ENCODE measurements at places on chromosomes 1 and 21. TPM values are rescaled to one million over a fixed set of nuclear protein-coding genes. Genes with fewer than 3 reads are reported as not detected.

RXRG gene
- total RNA-seq = not detected

APOBEC4 gene
- total RNA-seq = not detected

FOXD2 gene
- total RNA-seq = 0.29 TPM

CRNN gene
- total RNA-seq = not detected

SLC16A4 gene
- total RNA-seq = 37.5 TPM

NAXE gene
- 76.2 TPM for total RNA-seq

PLA2G4A gene
- total RNA-seq = 4.0 TPM

RIPK4 gene
- not detected for total RNA-seq

TATDN3 gene
- total RNA-seq = 17.4 TPM

ADAM30 gene
- not detected for total RNA-seq

LCE2B gene
- not detected for total RNA-seq

CDA gene
- total RNA-seq = 31.5 TPM

CSMD2 gene
- under 0.01 TPM for total RNA-seq

CYP2J2 gene
- total RNA-seq = 0.18 TPM

SLAMF9 gene
- not detected for total RNA-seq

NCAM2 gene
- 1.2 TPM for total RNA-seq

CELA2B gene
- not detected for total RNA-seq

GPR37L1 gene
- total RNA-seq = not detected

VWA1 gene
- 12.2 TPM for total RNA-seq

LCE2A gene
- total RNA-seq = not detected

FCGR3B gene
- total RNA-seq = not detected

QSOX1 gene
- 267 TPM for total RNA-seq

AKR7A3 gene
- total RNA-seq = 0.89 TPM

BTG2 gene
- 6.1 TPM for total RNA-seq

MYBPHL gene
- total RNA-seq = not detected

CNTN2 gene
- total RNA-seq = not detected

SIK1 gene
- total RNA-seq = not detected

C1QA gene
- not detected for total RNA-seq

RPE65 gene
- not detected for total RNA-seq

NTMT2 gene
- not detected for total RNA-seq

SH2D1B gene
- total RNA-seq = not detected

ISG20L2 gene
- 16.1 TPM for total RNA-seq

ERVH48-1 gene
- not detected for total RNA-seq

ACBD6 gene
- total RNA-seq = 58.5 TPM

FOXJ3 gene
- 13.0 TPM for total RNA-seq

VASH2 gene
- under 0.01 TPM for total RNA-seq

C1orf94 gene
- total RNA-seq = not detected

FAM151A gene
- total RNA-seq = not detected

NBPF20 gene
- total RNA-seq = 0.58 TPM
